CD14-positive monocyte (primary cell): ENCODE measurements at places on chromosomes 1 and 21.

DNA sequence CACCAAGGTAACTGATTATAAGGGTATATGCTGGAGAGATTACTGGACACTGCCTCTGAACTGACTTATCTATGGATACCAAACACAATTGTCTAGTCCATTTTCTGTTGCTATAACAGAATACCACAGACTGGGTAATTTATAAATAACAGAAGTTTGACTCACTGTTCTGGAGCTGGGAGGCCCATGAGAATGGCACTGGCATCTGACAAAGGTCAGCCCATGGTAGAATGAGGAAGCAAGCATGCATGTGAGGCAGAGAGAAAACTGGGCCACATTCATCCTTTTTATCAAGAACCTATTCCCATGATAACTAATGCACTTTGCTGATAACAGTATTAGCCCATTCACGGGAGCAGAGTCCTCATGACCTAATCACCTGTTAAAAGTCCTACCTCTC, 37.4 kb downstream of the FCER1A start:
- DNase-seq, result peak; percentile 15

DNA sequence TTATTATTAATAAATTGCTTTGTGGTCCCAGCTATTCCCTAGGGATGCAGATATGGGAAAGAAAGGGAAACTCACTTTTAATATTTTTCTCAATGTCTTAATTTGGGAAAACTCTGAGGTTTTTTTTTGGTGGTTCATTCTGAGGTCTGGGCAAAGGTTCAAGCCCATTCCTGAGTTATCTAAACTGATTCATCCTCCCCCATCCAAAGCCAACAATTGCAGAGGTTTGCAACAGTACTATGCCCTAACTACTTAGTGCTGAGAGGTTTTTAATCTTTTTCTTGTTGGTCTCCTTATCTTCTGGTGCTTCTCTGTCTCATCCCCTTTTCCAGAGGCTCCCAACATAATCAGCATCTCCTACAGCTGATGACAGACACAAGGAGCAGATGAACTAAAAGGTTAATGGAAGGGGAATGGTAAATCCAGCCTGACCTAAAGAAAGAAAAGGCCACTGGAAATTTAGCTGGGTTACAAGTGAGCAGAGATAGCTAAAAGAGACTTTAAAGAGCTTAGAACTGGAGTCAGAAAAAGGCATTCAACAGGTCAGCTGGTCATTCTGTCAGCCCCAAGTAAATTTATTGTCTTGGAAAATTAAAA, 390.4 kb downstream of the TGFB2 start:
- DNase-seq, result no peak

DNA sequence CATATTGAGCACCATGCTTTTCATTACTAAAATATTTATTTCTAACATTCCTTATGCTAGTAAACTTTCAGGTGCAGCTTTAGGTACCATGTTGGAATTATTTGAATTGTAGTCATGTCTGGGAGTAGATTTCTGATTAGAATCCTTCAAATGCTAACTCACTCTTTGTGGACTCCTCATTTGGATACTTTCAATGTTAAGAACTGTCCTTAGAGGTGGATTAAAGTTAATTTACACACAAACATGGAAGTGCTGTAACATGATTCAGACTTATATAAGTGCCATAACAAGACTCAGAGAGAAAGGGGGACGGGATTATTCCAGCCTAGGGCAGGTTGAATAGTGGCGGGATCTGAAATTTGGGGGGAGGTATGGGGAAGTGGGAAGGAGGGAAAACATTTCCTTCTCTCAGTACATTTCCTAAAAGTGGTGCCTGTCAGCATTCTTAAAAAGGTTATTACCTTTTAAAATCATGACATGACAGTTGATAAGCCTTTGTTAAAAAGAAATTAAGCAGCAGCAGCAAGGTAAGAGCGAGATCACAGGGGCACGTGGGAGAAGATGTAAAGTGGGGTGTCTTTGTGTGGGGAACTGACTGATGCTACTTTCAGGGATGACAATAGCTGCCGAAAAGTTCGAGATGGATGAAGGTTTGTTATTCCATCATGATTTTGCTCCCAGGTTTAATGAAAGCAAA, 44.4 kb downstream of the HHAT start:
- no peak for DNase-seq

- DNase-seq, result peak; percentile 29
These were observed 19.9 kb downstream of the INSRR start for GRCh38 chr1:156838972-156839371.

- DNase-seq, result no peak
These were observed 105.8 kb downstream of the SIK1 start for GRCh38 chr21:43321111-43321510.

GRCh38 chr1:53944469-53945182, 873 bp downstream of the IFT25 start:
- DNase-seq, result peak; percentile 10

GRCh38 chr1:30966690-30967369, 58.3 kb upstream of the SDC3 start:
- DNase-seq, result no peak

- no peak for DNase-seq
These were observed 34.5 kb upstream of the CSF3R start for GRCh38 chr1:36517011-36517771.

- peak; percentile 30 for DNase-seq
These were observed 255.8 kb upstream of the CACYBP start for GRCh38 chr1:174743654-174744561.

DNA sequence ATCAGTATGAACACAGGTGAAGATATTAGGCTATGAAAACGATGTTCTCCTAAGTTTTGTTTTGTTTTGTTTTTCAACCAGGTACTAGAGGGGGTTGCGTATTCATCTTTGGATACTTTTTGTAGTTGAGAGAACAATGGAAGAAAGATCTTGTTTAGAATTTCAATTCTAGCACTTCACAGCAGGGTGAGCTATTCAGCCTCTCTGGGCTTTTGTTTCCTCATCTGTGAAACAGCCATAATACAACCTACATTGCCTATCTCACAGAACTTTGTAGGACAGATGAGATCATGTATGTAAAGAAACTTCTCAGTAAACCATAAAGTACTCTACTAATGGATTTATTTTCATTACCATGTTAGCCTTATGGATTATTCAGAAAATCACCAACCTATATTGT, 199.5 kb downstream of the GPATCH2 start:
- DNase-seq, result no peak

- DNase-seq, result no peak
These were observed 1.6 kb downstream of the ZNF648 start for GRCh38 chr1:182059936-182060335.

DNA sequence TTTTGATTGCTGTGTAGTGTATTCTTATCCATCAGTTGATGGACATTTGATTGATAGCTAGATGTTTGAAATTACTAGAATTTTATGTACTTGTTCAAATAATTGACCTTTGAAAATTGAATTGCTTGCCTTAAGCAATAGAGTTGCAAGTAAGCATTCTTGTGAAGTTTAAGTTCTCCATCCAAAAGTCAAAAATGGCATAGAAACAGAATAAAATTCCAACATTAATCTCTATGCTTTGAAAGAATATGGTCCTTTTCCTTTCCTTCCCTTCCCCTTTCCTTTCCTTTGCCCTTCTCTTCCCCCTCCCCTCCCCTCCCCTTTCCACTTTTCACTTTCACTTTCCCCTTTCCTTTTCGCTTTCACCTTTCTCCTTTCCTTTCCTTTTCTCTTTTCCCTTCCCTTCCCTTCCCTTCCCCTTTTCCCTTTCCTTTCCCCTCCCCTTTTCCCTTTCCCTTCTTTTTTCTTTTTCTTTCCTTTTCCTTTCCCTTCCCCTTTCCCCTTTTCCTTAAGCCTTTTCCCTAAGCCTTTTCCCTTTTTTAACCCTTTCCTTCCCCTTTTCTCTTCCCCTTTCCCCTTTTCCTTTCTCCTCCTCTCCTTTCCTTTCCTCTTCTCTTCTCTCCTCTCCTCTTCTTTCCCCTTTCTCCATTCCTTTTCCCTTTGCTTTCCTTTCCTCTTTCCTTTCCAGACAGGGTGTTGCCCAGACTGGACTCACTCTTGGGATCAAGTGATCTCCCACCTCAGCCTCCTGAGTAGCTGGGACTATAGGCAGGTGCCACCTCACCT, 67.4 kb downstream of the SASS6 start:
- no peak for DNase-seq

DNA sequence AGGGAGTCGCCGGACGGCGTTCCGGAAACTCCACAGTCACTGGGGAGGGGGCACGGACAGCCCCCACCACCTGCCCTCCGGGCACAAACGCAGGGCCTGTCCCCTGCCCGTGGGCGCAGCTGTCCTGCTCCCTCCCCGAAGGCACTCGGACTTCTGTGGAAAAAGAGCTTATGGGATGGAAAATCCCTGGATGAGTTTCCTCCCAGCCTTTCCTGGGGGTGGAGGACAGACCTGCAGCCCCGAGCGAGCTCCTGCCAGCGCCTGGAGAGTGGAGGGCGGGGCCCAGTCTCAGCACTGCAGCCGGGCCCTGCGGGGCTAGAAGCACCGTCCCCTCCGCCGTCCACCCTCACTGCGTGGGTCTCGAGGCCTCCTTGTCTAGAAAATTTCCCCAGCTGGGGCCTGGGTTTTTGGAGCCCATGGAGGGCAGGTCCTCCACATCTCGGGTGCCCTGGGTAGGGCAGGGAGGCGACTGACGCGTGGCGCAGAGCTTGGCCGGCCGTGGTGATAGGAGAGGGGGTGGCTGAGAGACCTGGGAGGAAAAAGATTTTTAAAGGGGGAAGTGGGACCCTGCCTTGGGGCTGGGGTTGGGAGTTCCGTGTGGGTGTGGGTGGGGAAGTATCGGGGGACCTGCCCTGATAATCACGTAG, 6.4 kb upstream of the COL6A1 start:
- no peak for DNase-seq

- no peak for DNase-seq
These were observed 926 bp upstream of the SH3D21 start for GRCh38 chr1:36304970-36305914.

GRCh38 chr1:53172426-53173128, 24.0 kb upstream of the CPT2 start:
- no peak for DNase-seq

DNA sequence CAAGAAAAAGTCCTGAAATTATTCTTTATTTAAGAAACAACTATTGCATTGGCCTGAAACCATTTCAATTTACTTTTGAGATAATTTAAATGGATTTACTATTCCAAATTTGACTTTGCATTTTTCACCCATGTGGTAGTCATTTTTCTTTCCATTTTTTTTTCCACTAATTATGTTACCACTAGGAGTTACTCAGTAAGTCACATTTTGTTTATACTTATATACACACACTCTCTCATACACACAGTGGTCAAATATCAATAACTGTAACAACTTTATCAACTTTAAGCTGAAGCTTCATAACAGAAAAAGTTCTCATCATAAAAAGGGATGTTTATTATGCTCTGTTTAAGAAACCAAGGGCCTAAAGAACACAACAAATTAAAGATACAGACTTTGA, 222.8 kb downstream of the SIPA1L2 start:
- DNase-seq, result no peak

DNA sequence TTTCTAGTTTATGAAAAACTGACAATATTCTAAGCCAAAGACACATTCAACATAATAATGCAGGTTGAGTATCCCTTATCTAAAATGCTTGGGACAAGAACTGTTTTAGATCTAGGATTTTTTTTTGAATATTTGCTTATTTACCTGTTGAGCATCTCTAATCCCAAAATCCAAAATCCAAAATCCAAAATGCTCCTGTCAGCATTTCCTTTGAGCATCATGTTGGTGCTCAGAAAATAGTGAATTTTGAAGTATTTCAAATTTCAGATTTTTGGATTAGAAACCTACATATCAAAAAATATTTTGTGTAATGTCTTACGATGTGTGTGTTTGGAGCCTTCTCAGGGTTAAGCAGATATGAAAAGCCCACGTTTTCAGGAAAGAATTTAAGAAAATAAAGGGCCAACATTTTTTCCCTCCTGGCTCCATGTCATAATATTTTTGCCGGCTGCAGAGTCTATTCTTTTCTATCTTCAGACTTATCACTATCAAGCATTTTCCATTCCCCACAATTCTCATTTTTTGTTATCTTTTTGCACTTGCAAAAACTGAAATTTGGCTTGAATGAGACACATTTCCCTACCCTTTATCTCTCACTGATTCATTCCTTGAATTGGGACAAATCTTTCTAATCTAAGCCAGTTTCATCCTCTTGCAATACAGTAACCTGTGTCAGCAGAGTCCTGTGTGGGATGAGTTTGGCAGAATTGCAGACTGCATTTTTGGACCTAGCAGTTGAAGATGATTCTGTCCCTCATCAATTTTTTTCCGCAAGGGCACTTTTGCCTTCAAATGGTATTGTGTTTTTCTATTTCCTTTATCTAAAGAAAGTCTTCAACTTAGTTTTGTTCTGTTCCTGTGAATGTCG, 233.9 kb downstream of the DISC1 start:
- DNase-seq, result no peak

DNA sequence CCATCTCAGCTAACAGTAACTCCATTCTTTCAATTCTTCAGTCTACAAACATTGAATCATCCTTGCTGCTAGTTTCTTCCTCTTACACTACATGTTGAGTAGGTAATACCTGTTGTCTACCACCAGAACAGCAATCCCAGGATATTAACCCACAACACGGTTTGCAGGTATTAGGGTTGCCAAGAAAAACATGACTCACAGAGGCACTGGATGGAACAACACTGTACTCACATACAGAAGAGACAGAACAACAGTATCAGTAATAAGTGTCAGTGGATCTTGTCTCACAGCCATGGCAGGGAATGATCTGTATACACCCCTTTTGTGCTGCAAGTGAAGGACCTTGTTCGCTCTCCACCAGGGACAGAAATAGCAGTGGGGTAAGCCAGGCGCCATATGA, 212.1 kb downstream of the GPR52 start:
- no peak for DNase-seq

- no peak for DNase-seq
These were observed 23.4 kb upstream of the IKBKE start for GRCh38 chr1:206446688-206447421.

GRCh38 chr21:36973986-36974850, 7.7 kb upstream of the HLCS start:
- DNase-seq, result no peak

GRCh38 chr1:59393211-59394180, 96.6 kb downstream of the FGGY start:
- DNase-seq, result no peak

DNA sequence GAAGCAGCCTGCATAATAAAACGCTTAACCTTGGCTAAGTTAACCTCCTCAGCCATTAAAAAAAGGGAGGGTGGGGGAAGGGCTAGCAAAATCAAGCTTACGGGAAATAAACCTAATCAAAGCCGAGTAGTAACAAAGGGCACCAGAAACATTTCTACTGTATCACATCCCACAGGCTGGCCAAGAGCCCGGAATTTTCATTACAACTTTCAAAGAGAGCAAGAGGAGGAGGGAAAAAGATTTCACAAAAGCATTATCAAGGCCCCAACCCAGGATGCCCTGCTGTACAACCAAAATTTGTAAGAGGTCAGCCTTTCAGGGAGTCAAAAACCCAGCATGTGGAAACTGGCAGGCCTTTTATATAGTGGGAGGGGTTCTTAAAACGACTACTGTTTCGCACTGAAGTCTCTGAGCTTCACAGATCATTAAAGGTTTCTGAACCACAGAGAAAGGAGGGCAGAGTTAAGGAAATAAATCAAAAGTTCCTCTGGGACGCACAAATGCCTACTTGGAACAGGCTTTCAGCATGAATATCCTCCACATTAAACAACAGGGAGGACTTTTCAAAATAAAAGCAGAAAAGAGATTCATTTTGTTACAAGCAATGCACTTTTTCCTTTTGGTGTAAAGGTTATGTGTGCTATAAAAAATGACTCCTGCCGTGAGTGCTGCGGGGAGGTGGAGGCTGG, 90.4 kb downstream of the SLC45A1 start:
- no peak for DNase-seq

- DNase-seq, result no peak
These were observed 461.9 kb downstream of the CAMTA1 start for GRCh38 chr1:7247158-7247557.
